Non-pigmented ciliary epithelial cell (primary cell): ENCODE measurements at places on chromosomes 4 and X.

DNA sequence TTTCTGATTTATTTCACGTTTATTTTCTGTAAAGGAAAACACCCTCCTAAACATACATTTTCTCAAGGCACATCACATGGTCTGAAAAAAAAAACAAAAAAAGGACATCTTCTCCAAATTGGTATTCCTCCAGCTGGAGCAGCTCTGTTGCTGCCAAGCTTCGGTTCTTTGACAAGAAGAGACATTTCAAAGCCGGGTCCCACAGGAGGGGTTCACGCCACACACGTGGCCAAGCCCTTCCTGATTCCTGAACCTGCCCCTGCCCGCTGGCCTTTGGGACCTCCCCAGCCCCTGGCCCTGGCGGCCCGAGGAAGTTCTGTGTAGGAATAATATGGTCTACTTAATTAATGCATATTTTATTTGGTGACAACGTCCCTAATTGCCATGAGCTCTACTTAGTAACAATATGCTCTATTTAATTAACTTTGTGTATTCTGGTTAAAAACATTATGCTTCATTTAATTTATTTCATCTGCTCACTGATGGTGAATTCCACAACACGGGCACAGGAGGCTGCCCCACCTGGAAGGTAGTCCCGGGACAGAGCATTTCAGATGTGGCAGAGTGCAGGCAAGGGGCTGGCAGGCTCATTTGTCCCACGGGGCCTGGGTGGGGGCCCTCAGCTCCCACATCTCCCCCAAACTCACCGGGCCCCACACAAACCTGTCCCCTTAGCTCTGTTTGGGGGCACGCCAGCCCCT is 5.4 kb upstream of the RGS12 start:
- DNase-seq = no peak

- no peak for DNase-seq
Measured at GRCh38 chr4:1207603-1208265, 35.4 kb upstream of the SPON2 start.

DNA sequence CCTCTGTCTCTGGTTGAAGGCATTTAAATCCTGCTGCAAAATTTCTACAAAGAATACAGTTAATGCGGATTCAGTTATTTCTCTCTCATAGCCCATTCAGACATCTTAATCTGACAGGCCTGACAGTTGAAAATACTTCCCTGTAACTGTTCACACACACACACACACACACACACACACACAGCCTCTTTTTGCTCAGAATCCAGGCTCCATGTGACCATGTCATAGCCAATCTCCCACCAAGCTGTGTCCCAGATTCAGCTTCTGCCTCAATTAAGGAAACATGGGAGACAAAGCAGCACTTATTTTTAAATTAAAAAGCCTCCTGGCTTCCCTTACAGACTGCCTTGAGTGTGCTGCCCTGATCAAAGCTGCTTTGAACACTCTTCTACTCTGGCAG is 49.3 kb upstream of the EFHC2 start:
- no peak for DNase-seq

DNA sequence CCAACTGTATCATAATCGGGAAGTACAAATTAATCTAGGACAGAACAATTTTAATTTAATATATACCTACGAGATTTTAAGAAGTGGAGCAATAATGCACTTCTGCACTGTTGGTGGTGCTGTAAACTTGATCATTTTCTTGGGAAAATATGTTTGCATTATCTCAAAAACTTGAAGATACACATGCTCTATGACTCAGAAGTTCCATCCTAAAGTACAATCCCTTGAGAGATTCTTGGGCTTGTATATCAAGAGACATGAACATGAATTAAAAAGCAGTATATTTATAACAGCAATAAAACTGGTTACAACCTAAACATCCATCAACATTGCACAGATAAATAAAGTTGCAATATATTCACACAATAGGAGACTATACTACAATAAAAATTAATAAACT is 168.8 kb downstream of the CLCN4 start:
- DNase-seq = peak; percentile 18

DNA sequence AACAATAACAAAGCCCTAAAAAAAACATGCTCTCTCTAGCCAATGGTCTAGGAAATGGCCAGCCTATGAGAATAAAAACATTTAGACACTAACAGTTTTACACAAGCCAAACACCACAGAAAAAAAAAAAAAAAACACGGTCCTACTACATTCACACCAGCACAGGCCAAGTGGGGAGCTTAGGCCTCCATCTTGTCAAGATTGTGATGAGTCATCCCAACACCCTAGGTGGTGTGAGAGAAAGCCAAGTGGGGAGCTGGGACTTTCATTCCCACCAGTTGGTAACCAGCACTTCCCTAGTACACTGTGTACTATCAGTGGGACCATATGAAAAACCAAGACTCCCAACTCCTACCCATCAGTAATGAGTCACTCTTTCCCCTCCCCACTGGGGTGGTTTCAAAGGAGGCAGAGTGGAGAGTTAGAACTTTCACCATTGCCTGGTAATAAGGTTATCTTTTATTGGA is 95.6 kb downstream of the ADAMTS3 start:
- DNase-seq = no peak

GRCh38 chrX:41475191-41475590 is 28.0 kb downstream of the NYX start:
- DNase-seq = no peak

DNA sequence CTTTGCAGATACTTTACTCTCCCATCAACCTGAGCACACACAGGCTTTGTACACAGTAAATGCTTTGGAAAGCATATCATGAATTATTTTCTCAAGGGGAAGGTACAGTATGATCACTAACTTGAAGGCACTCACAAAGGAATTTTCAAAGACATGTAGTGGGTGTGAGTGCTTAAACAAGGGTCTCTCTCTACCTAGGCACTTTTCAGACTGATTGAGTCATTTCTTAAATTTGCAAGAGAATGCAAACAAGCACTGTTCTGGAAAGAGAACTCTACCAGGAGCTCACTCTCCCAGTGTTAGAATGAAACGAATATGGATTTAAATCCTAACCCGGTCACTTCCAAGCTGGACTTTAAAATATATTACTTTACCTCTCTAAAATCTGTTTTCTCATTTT is 85.7 kb downstream of the MAML3 start:
- no peak for DNase-seq

DNA sequence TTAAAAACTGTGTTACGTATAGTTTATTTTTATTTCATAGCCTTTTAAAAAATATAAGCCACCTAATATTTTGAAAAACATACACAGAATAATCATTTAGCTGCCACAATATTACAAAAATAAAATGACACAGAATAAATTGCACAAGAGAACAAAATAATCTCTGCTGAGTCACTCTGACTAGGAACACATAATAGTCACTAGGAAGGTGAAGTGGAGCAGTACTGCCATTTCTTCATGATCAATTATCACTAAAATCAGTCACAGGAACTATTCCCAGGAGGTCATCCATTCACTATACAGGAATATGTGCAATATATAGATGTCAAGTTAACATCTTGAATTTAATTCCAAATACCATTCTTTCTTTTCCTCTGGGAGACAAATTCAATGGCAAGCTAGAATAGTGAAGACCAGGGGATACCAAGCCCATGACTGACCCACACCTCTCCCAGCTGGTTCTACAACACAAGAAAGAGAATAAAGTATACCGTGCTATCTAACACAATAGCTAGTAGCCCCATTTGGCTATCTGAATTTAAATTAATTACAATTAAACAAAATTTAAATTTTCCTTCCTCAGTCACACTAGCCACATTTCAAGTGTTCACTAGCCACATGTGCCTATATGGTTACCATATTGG is 5.9 kb downstream of the SMIM43 start:
- DNase-seq = no peak

- no peak for DNase-seq
Measured at GRCh38 chr4:81040012-81040659, 9.6 kb downstream of the BMP3 start.

DNA sequence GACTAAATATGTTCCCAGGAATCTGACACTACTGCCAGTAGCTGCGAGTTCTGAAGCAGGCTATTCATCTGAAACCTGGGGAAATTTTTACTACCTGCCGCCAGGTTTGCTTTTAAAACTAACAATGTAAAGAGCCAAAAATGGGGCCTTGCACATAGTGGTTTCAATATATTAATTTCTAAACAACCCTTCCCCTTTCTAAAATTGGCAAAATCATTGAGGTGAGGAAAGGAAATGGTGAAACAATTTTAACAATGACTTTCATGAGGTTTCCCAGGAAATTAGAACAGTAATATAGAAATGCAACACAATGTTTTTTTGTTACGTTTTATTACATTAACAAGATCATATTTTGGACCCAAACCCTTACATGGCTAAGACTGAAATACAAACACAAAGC is 21.3 kb downstream of the FANCB start:
- DNase-seq = no peak

GRCh38 chrX:85591536-85591935 is 212.1 kb upstream of the POF1B start:
- DNase-seq = no peak

- DNase-seq = no peak
Measured at GRCh38 chrX:101658661-101659491, 774 bp downstream of the ARMCX2 start.

- DNase-seq = no peak
Measured at GRCh38 chr4:41561244-41561643, 23.3 kb downstream of the LIMCH1 start.

GRCh38 chrX:25049357-25049756 is 33.6 kb upstream of the ARX start:
- DNase-seq = no peak

GRCh38 chr4:168610911-168611530 is 114.2 kb downstream of the PALLD start:
- DNase-seq = no peak

GRCh38 chr4:28926156-28926555 is 1794.0 kb upstream of the PCDH7 start:
- peak; percentile 1 for DNase-seq

DNA sequence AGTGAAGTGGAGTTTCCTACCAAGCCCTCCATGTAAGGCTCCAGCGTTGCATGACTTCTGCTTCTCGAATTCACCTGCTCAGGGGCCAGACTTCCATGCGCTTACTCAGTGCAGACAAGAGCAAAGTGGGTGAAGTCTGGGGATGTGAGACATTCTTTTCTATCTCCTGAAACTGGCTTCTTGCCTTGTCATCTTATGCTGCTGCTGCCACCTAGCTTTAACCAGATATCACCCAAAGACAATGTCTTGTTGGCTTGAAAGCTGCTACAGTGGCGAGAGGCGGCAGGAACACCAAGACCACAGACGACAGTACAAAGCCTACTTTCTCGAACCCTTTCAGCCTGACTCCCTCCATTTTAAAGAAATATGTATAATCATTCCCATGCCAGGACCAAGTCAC is 103.6 kb upstream of the ADGRG2 start:
- no peak for DNase-seq
